ENCODE measurements at places on chromosomes 7 and 10.

DNA sequence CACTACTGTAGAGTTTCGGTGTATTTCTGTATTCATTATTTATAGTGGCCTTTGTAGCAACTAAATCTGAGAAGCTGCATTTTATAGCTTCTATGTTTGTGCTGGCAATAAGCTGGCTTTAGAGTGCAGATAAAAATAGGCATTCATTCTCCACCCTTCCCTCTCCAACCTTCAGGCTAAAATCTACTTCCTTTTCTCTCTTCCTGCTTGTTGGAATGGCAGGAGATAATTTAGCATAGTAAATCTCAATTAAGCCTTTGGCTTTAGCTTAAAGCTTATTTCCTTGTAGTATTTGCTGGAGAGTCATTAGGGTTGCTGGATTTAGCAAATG lies 58.5 kb downstream of the CPVL start:
- no peak for DNase-seq

DNA sequence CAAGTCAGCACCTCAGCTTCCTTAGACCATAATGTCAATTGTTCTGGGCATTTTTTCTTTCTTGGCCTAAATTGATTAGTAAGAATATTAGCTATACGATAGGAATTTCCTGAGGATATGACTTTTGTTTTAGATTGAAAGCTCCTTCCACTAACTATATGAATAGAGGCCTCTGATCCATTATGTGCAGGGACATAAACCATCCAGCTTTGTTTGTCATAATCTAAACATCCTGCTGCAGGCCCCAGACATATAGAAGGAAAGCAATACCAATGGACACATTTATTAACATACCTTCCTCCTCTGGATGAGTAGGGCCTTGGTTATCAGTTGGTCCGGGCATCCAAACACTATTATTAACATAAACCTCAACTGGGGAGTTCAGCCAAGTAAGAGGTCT lies 4.3 kb upstream of the GIMAP4 start:
- no peak for DNase-seq

DNA sequence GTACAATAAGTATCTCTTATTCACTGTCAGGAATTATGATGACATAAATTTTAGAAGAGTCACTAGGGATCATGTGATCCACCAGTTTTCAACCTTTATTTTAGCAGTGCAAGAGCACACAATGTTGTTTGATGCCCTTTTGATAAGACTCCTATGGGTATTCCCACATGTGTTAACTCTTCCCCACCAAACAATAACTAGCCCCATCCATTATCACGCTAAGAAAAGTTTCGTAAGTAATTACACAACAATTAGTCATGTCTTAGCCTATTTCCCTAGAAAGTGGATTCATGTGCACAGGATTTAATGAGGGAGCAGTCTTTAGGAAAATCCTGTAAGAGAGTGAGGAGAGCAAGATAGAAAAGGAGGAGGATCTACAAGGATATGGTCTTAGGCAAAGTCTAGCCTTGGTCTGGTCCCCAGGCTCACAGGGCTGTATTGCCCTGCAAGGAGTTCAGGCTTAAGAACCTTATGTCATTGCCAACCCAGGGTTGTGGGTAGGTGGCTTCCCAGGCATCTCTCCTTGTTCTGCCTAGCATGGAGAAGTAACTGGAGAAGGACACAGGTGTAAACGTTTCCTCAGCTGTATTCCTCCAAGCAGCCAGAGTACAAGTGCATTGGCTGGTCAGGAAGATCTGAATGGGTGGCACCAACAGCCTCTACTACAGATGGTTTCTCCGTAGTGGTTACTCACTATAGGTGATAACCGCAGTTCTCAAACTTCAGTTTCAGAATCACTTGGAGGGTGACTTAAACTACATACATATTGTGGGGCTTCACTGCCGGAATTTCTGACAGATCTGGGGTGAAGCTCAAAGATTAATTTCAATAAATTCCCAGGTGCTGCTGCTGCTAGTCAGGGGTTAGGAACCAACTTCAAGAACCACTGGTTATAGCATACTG lies 574.5 kb downstream of the SUGCT start:
- no peak for DNase-seq

DNA sequence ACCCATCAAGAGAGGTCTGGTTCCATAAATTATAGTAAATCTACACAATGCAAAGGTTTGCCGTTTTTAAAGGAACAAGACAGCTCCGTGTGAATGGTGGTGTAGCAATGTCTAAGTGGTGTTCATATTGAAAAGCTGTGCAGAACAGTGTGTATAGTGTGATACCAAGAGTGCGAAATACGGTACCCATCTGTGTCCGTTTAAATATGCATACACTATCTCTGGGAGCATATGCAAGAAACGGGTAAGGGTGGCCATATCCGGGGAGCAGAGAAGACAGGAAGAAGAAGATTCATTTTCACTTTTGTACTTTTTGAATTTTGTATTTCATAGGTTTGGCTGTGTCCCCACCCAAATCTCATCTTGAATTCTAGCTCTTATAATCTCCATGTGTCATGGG lies 102.0 kb downstream of the CCDC3 start:
- DNase-seq = no peak

DNA sequence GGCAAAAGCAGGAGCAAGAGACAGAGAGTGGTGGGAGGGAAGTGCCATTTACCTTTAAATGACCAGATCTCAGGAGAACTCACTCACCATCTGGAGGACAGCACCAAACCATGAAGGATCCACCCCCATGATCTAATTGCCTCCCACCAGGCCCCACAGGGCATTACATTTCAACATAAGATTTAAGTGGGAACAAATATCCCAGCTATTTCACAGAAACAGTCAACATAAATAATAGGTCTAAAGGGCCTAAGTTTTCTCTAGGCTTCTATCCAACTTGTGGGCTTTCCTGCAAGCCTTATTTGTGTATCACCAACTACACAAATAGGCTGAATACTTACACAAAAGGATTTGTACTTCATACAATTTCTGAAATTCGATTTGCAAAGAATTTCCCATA lies 196.8 kb upstream of the POT1 start:
- no peak for DNase-seq

DNA sequence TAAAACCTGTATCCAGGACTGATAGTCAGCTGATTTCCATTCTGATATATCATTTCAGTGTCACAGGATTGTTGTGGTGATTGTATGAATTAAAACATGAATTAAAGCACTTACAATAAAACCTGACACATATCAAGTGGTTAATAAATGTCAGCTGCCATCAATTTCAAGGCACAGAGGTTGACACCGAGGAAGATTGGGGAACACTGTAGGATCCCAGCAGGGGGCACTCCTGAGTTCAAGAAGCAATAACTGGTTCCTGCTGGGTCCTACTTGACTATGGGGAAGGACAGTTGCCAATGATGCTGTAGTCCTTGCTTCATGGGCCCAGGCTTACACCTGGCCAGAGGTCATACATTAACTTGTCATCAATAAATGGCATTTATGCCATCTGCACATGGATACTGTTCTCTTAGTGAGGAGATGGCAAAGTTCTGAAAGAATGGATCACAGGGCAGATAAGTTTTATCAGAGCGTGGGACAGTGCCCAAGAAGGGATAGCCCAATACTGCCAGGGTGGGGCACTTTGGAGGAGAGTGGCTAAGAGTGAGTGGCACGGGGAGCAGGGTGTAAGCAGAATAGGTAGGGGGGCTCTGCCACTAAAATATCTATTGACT lies 24.1 kb downstream of the FZD1 start:
- DNase-seq = no peak

GRCh38 chr7:95686109-95686508 lies 86.2 kb upstream of the DYNC1I1 start:
- DNase-seq = peak; percentile 26

DNA sequence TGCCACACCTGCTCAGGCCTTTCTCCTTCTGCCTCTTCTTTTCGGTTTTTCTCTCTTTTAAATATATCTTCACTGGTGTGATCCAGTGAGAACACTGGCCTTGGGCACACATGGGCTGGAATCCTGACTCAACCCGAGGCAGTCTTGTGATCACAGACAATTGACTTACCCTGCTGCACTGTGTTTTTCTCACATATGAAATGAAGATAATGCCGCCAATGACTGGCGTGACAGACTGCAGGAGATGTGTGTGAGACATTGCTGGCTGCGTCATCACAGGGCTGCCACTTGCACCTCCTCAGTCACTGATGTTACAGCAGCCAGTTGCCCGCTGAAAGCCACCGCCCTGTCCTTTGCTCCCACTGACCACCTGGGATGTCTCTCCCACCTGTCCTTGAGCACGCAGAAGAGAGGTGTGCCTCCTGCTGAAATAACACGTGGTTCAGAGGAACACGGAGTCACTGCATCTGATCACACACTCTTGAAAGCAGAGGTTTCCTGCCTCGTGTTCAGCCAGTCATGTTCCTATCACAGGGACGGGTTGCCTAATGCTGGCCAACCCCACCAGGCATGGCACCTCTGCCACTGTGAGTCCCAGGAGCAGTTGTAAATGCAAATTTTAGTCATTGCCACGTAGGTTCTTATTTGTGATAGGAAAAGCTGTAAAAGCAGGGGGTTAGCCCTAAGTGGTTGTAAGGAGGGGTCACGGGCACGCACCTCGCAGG lies 124.6 kb upstream of the LANCL2 start:
- no peak for DNase-seq

DNA sequence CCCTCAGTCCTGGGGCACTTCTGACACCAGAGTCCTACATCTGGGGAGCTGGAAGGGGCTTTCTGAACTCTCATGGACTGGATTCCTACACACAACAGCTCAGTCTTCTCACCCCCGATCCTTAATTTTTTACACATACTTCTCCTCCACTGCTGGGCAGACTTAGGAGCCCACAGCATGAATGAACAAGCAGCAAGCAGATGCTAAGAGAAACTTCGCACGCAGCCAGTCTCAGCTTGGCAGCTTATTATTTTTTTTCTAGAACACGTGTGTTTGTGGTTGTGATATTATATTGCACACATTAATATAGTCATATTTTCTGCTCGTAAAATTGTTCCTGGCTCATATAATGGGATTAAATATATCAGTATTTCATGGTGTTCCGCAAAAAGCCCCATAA lies 50.9 kb upstream of the LOXL4 start:
- DNase-seq = no peak

DNA sequence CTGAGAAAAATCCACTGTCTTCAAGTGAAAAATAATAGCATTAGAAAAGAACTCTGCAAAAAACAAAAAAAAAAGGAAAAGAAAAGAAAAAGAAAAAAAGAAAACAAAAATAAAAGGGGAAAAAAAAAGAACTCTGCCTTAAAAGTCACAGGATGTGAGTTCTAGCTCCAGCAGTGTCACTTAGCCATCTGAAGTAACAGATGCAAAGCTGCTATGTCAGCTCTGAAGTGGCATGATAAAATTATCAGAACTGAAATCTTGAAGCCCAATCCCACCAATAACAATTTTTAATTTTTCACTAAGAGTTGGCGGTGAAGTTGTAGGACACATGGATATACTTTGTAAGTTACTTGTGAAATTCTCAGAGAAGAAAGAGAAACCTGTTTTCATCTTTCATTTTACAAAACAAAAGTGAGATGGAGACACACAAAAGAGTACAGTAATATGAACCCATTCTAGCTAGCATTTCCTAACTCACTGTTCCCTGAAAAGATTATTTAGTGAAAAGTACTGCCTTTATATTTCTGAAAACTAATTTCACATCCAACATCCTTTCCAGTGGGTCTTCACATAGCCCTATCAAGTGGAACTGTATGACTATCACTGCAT lies 103.5 kb downstream of the ELAPOR2 start:
- DNase-seq = no peak

DNA sequence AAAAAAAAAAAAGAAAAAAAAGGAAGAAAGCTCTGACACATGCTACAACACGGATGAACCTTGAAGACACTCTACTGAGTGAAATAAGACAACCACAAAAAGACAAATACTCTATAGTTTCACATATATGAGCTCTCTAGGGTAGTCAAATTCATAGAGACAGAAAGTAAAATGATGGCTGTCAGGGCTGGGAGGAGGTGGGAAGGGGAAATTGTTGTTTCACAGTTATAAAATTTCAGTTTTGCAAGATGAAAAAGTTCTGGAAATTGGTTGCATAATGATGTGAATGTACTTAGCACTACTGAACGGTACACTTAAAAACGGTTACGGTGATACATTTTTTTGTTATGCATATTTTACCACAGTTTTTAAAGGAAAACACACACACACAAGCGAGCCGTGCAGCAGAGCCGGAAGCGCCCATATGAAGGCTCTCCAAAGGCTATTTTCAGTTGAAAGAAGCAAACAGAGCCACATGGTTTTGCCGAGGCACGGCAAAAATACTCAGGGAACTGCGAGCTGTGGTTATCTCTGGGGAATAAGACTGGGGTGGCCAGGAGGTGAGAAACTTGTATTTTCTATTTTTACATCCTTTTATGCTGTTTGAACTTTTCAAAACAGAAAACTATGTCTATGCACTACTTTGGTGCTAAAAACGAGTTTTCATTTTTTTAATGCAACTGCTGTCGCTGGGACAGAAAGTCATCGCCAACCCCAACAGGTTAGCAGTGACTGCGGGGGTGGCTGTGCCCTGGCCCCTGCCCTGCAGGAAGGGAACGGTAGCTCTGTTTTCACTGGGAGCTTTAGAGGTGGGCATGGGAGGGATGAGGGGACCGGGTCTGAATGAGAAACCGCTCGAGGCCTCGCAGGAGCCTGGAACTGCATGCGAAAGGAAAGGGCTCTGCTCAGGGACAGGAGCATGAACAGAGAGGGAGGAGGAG lies 132.9 kb downstream of the OAT start:
- DNase-seq = no peak

DNA sequence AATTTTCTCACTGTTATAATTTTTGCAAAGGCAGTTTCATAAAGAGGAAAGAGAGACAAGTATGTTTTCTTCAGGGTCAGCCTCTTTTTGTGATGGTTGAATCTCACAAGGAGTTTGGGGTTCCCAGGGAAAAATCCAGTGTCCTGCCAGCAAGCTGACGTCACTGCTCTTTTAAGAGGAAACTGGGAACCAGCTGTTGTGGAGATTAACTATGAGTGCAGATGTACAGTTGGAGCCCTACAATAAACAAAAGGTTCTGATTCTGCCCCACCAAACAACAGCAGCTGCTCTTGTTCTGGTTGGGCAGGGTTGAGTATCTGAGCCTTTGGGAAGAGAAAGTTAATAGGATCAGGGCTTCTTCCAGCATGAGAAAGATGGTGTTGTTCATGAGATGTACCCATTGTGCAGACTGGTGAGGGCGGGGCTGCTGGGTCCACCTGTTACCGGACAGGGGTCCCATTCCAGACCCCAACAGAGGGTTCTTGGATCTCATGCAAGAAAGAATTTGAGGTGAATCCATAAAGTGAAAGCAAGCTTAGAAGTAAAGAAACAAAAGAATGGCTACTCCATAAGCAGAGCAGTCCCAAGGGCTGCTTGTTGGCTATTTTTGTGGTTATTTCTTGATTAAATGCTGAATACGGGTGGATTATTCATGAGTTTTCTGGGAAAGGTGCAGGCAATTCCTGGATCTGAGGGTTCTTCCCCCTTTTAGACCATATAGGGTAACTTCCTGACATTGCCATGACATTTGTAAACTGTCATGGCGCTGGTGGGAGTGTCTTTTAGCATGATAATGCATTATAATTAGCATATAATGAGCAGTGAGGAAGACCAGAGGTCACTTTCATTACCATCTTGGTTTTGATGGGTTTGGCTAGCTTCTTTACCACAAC lies 12.5 kb downstream of the PRF1 start:
- DNase-seq = no peak
